ENCODE measurements at places on chromosomes 2 and 18.

- DNase-seq, result no peak
Observed at GRCh38 chr18:78777992-78778391, 201.6 kb upstream of the SALL3 start.

- DNase-seq, result no peak
Observed at GRCh38 chr2:178256382-178257042, 62.2 kb downstream of the OSBPL6 start.

GRCh38 chr2:167406558-167406957, 518.3 kb downstream of the XIRP2 start:
- no peak for DNase-seq

GRCh38 chr2:158099716-158100115, 2.0 kb upstream of the UPP2 start:
- no peak for DNase-seq

DNA sequence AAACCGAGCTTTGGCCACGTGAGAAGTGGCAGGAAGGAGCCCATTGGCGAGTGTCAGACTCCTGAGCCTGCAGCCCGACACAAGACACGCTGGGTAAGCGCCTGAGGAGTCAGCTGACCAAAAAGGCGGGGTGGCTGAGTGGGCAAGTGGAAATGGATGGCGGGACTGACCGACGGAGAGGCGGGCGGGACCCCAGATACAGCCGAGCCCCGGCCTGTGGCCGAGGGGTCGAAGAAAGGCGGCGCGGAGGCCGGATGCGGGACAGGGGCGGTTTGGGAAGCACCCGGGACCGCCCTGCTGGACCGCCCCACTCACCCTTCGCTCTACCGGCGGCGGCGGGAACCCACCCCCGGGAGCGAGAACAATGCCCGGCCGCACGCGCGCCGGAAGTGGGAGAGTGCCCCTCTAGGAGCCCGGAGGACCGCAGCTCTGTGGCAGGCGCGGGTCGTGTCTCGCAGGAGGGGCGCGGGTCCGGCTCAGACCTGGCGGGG, 22.8 kb downstream of the ZSCAN30 start:
- no peak for DNase-seq

DNA sequence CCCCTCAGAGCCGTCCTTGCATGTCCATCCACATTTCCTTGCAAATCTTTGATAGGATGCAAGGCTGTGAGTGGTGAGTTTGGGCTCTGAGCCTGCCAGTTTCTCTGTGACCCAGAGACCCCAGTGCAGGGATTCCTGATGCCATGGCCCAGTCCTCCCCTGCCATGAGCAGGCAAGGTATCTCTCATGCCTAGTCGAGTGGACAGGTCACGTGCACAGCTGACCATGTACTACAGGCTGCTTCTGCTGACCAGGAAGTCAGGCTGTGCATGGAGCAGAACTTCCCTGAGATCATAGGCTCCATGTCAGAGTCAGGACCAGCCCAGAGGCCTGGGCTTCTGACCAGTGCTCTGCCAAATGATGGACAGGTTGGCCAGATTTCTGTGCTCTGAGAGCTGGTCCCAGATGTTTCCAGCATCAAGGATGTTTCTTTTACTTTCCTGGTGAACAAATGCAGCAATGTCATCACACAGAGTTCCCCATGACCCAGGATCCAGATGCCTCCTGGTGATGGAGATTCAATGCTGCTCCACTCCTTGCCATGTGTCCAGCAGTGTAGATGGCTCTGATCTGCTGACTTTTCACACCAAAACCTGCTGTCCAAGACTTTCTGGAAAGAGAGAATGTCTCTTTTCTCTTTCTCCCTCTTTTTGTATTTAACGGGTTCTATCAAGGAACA, 321.6 kb upstream of the HS6ST1 start:
- DNase-seq, result no peak

DNA sequence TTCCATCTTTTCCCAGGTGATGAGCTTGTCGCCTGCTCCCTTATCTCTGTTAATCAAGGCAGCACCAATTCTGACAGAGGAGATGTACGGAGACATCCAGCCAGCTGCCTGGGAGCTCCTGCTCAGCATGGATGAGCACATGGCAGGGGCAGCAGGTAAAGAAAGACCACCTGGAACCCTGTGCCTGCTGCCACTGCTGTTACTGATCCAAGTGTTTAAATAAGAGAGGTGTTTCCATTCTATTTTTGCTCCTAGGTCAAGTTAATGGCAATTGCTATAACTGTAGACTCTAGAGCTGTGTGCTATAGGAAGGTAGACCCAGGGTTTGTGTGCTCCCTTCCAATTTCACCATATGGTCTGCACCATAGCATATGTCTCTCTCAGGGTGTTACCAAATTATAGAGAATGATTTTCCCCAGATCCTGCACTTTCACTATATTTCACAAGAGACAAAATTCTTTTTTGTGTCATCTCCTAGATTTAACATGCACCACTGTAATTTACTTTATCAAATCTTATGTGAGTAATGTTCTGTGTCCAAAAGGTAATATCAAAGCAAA, 88.6 kb upstream of the RPE start:
- no peak for DNase-seq

GRCh38 chr2:202278944-202279343, 13.4 kb downstream of the NOP58 start:
- DNase-seq, result no peak

DNA sequence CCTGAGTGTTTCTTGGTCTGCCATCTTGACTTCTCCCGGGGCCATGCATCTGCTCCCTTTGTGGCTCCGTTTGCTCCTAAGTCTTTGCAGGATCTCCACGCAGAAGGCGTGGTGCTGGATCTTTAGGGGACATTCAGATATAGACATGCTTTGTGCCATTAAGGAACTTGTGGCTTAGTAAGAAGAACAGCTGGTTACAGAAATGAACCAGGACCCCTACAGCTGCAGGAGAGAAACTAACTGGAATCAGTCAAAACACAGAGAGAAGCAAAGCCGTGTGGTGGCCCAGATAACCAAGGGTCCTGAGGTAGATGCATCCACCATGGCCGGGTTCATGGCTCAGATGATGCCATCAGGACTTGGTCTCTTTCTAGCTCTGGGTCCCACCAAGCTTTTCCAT, 97.6 kb downstream of the SH3RF3 start:
- no peak for DNase-seq

All from right renal cortex interstitium (tissue), 3 donors.